Spleen (tissue), 13 donors: ENCODE measurements at places on chromosomes 7 and 10. TPM values are rescaled to one million over a fixed set of nuclear protein-coding genes. Genes with fewer than 3 reads are reported as not detected.

GRCh38 chr7:97081521-97082300, 35.8 kb upstream of the SDHAF3 start:
- DNase-seq: no peak
- no peaks in the 10 kb centered on the region for H3K4me1 ChIP-seq
- no peaks in the 10 kb centered on the region for H3K36me3 ChIP-seq
- no peak overlapping the region for H3K27ac ChIP-seq
- H3K27me3 ChIP-seq: no peaks in the 10 kb centered on the region
- H3K4me3 ChIP-seq: no peak overlapping the region

SPDYE16 gene
- not detected for total RNA-seq

DNA sequence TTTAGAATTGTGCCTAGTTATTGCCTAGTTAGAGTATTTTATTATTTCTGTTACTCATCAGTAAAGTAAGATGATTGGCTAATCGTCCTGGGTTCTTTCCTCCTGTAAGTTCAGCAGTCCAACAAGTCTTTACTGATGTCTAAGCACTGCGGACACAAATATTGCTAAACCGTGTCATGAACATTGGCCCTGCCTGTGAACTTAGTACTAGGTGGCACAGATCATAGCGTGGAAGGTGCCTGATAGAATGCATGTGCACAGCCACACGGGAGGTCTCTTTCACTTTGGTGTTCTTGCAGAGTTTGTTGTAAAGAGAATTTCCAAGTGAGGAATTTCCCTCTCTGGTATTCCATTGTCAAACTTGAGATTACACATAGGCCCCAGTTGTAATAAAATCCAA, 38.0 kb downstream of the RBM33 start:
- H3K27me3 ChIP-seq: no peaks in the 10 kb centered on the region
- peaks cover 5% of the 10 kb centered on the region for H3K4me1 ChIP-seq
- peaks cover 5% of the 10 kb centered on the region for H3K36me3 ChIP-seq
- no peak overlapping the region for H3K4me3 ChIP-seq
- H3K27ac ChIP-seq: no peak overlapping the region

DNA sequence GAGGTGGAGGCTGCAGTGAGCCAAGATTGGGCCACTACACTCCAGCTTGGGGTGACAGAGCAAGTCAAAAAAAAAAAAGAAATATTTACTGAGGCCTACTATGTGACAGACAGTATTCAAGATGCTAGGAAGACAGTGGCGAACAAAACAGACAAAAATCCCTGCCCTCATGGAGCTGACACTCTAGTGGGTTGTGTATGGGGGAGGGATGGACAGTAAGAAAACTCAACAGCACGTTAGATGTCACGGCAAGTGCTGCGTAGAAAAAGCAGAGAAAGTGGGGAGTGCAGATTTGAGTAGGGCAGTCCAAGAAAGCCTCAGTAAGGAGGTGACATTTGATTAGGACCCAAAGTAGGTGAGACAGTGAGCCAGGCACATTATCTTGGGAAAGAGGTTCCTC, 10.1 kb downstream of the CAMK2G start:
- H3K4me1 ChIP-seq: peaks cover 35% of the 10 kb centered on the region
- peaks cover 50% of the 10 kb centered on the region for H3K36me3 ChIP-seq
- H3K4me3 ChIP-seq: no peak overlapping the region
- no peak for DNase-seq
- H3K27me3 ChIP-seq: no peaks in the 10 kb centered on the region
- H3K27ac ChIP-seq: peak overlapping the region; percentile 92

DNA sequence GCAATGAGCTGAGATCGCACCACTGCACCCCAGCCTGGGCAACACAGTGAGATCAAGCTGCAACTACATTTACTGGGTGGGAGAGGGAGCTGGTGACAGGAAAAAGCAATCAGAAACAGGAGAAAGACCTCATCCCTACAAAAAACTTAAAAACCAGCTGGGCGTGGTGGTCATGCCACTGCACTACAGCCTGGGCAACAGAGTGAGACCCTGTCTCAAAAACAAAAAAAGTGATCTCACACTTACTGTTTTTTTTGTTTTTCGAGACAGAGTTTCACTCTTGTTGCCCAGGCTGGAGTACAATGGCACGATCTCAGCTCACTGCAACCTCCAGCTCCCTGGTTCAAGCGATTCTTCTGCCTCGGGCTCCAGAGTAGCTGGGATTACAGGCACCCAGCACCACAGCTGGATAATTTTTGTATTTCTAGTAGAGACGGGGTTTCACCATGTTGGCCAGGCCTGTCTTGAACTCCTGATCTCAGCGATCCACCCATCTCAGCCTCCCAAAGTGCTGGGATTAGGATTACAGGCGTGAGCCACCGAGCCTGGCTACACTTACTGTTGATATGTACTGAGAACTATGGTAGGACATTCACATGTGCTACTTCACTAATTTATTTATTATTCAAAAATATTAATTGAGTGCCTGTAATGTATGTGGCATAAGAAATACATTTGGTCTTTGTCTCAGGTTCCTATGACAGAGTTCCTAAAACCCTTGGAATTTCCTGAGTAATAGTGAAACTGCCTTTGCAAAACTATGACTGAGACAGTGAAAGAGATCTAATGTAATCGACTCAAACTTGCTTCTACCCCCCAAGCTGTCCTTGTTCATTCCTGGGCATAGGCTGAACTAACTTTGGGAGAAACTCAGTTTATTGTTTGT, 27.7 kb upstream of the NRBF2 start:
- H3K27ac ChIP-seq: no peak overlapping the region
- H3K36me3 ChIP-seq: no peaks in the 10 kb centered on the region
- no peaks in the 10 kb centered on the region for H3K27me3 ChIP-seq
- H3K4me1 ChIP-seq: no peaks in the 10 kb centered on the region
- no peak overlapping the region for H3K4me3 ChIP-seq

ITGB8 gene
- 0.50 TPM for total RNA-seq

DNA sequence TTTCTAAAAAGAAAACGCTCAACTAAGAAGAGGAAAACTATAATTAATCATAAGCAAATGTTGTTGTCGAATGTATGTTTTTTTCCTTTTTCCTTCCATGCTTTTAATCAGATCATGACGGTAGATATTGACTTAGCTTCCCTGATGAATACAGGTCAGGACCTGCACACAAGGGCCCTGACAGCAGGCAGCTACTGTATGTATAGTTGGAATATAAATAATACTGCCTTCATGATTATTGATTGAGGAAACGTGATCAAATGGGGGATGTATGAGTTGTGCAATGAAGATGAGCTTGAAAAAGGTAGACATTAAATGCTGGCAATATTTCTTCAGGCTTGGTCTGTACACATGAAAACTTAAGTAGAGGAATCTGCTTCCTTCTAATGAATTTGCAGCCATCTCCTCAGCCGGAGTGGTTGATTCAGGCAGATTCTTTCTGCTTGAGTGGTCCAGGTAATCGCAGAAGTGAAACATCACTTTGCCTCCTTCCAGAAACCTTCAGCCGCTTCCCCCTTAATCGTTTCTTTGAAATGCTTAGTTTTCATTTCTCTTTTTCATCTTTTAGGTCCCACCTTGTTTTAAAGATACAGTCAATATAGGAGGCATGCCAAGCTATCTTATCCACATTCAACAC, 656.5 kb downstream of the SDK1 start:
- H3K4me1 ChIP-seq: peaks cover 6% of the 10 kb centered on the region
- H3K36me3 ChIP-seq: no peaks in the 10 kb centered on the region
- H3K27me3 ChIP-seq: no peaks in the 10 kb centered on the region

CHST3 gene
- total RNA-seq: 4.7 TPM

GRCh38 chr10:118720685-118721538, 33.9 kb downstream of the CACUL1 start:
- no peaks in the 10 kb centered on the region for H3K36me3 ChIP-seq
- H3K27ac ChIP-seq: no peak overlapping the region
- H3K4me1 ChIP-seq: peaks cover 2% of the 10 kb centered on the region
- H3K4me3 ChIP-seq: no peak overlapping the region
- no peak for DNase-seq

GRCh38 chr7:98097042-98097645, 9.5 kb upstream of the LMTK2 start:
- no peaks in the 10 kb centered on the region for H3K36me3 ChIP-seq
- DNase-seq: no peak
- no peaks in the 10 kb centered on the region for H3K27me3 ChIP-seq
- no peak overlapping the region for H3K27ac ChIP-seq

SLC18A3 gene
- total RNA-seq: not detected

ANKRD61 gene
- total RNA-seq: 0.37 TPM

DNA sequence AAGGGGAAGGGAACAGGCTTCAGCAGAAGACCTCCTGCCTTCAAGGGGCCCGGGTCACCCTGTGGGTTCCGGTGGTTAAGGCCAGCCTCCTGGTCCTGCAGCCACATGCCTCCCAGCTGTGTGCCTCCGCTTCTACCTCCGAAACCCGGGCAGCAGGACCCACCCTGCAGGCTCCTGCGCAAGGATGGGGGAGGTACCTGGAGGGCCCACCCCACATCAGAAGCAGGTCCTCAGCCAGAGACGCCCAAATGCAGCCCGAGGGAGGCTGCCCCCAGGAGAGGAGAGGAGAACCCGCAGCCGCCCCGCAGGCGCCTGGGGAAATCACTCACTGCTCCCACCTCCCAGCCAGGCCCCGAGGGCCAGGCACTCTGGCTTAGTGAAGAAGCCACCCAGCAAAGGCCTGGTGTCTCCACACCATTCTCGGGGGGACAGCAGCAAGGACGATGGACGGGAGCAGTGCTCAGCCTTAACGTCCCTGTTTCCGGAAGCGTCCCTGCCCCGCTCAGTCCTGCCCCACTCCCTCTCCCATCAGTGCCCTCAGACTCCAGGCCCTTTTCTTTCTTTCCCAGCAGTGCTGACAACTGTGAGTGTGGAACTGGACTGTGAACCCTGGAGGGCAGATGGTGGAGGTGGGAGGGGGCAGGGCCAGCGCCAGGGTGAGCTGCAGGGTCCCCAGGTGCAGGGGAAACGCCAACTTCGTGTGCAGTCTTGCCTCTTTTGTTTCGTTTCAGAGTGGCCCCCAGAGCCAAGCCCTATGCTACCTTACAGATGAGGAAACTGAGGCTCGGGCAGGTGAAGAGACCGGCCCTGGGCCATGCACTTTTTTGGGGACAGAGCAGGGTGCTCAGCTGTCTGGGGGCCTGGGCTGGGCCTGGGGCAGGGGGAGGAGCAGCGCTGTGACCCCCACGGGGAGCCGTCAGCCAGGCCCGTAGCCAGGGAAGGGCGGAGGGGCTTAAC, 138.0 kb downstream of the FAM53B start:
- no peaks in the 10 kb centered on the region for H3K36me3 ChIP-seq
- DNase-seq: peak; percentile 78
- no peak overlapping the region for H3K4me3 ChIP-seq
- no peaks in the 10 kb centered on the region for H3K27me3 ChIP-seq

- H3K4me3 ChIP-seq: no peak overlapping the region
- no peaks in the 10 kb centered on the region for H3K27me3 ChIP-seq
- no peak overlapping the region for H3K27ac ChIP-seq
- no peaks in the 10 kb centered on the region for H3K36me3 ChIP-seq
Measured at GRCh38 chr10:113764582-113764981, 13.1 kb downstream of the PLEKHS1 start.

GRCh38 chr7:351256-351655, 61.3 kb downstream of the FOXL3 start:
- H3K36me3 ChIP-seq: no peaks in the 10 kb centered on the region
- peak; percentile 85 for DNase-seq
- no peaks in the 10 kb centered on the region for H3K27me3 ChIP-seq
- H3K4me3 ChIP-seq: peak overlapping the region; percentile 18
- peaks cover 33% of the 10 kb centered on the region for H3K4me1 ChIP-seq

- H3K27ac ChIP-seq: no peak overlapping the region
- no peak for DNase-seq
- H3K4me3 ChIP-seq: no peak overlapping the region
- H3K27me3 ChIP-seq: no peaks in the 10 kb centered on the region
- H3K4me1 ChIP-seq: peaks cover 83% of the 10 kb centered on the region
Measured at GRCh38 chr10:35397953-35398352, 61.6 kb downstream of the CCNY start.

DNA sequence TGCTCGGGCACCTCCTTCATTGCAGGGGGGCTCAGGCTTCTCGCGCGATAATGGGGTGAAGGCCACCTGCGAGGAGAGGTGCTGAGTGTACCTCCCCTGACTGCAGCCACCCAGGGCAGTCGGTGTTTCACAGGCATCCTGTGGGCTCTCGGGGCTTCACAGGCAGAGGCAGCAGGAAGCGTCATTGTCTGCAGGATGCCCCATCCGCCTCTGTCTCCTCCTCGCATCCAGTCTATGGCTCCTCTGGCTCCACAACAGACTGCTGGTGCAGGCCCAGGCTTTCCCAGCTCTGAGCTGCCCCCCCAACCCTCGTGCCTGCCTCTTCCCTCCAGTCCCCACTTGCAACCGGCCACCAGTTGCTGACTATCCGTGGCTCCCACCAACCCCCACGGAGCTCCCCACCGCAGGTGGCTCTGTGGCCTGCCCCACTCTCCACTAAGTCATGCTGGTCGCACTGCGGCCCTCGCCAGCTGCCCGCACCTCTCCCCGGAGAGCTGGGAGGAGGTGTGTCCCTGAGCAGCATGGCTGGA, 36.5 kb downstream of the CAMK2B start:
- H3K27ac ChIP-seq: no peak overlapping the region
- H3K4me1 ChIP-seq: no peaks in the 10 kb centered on the region

TFPI2 gene
- total RNA-seq: 0.92 TPM

UBTD1 gene
- 12.3 TPM for total RNA-seq
